ENCODE measurements at places on chromosomes 3 and 15.

GRCh38 chr3:194756460-194756779 lies 70.7 kb downstream of the FAM43A start:
- peak; percentile 9 for DNase-seq

DNA sequence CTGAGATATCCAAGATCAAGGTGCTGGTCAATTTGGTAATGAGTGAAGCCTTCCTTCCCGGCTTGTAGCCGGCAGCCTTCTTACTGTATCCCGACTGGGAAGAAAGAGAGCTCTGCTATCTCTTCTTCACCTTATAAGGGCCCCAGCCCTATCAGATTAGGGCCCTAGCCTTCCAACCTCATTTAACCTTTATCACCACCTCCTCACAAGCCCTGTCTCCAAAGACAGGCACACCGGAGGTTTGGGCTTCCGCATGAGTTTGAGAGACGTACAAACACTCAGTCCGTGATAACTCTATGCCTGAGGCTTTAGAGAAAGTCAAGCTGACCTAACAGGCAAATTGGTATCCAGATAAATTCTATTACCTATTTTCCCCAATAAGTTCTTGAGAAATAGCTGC lies 243.9 kb downstream of the OPA1 start:
- DNase-seq: no peak

GRCh38 chr3:109702976-109703375 lies 365.6 kb upstream of the DPPA4 start:
- DNase-seq: no peak

DNA sequence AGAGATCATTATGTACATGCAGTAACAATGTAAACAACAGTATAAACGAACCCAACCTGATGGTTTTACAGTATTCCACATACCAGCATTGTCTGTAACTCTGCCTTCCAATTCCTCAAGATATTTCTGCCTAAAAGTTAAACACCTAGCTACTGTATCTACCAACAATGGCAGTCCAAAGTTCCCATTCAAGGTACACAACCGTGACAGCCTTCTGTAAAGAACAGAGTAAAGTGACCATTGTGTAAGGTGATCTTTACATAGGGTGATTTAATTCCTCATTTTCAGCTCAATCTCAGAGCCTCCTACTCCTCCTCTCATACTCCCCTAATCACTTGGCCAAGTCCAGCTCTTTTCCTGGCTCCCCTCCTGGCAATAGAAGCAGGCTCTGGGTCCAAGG lies 10.4 kb downstream of the SECISBP2L start:
- no peak for DNase-seq

DNA sequence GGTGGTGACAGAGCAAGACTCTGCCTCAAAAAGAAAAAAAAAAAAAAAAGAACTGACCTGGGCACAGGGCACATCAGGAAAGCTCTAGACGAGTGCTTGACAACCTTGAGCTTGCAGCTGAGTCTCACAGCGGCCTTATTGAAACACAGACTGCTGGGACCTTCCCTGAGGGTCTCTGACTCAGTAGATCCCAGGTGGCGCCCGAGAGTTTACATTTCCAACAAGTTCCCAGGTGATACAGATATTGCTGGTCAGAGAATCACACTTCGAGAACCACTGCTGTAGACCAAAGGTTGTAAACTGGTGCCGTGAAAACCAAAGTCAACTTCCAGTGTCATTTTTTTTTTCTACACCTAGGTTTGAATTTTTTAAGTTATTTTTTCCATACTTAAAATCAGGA lies 573.2 kb upstream of the MDFIC2 start:
- DNase-seq: no peak

DNA sequence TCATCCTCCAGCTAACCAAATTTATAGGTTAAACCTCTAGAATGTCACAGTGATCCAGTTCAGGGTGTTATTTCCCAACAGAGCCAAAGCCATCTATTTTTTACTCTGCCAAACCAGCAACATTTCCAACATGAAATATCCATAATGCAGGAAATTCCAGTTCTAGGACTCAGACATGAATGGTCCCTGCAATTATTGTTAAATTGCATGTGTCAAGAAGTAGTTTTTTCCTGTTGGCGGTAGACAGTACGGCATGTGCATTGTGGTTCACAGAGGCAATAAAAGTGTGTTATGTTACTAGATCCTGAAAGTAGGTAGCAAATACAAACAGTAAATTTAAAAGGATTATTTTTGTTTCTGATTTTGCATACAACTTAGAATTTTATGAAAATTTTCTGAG lies 215.7 kb upstream of the THBS1 start:
- DNase-seq: no peak

GRCh38 chr3:113167825-113168801 lies 43.2 kb upstream of the BOC start:
- no peak for DNase-seq

- DNase-seq: no peak
These were observed 550.3 kb downstream of the ROBO2 start for GRCh38 chr3:77590191-77590590.

- no peak for DNase-seq
These were observed 25.6 kb upstream of the GLCE start for GRCh38 chr15:69134791-69135190.

DNA sequence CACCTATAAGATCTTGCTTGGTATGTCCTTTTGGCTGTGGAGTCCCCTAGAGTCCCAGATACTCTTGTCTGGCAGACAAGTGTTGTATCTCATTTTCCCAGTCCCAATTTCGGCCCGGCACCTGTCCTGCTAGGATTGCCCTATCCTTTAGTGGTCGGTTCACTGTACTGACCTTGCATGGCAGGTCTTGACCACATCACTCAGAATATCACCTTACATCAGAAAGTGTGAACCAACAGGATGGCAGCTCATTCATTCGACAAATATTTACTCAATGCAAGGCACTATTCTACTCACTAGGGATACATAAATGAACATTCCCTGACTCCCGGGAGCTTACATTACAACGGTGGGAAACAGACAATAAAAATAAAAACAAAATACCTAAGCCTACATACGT lies 5.7 kb upstream of the CCDC80 start:
- peak; percentile 24 for DNase-seq

GRCh38 chr3:107674371-107674770 lies 151.6 kb downstream of the BBX start:
- DNase-seq: no peak

DNA sequence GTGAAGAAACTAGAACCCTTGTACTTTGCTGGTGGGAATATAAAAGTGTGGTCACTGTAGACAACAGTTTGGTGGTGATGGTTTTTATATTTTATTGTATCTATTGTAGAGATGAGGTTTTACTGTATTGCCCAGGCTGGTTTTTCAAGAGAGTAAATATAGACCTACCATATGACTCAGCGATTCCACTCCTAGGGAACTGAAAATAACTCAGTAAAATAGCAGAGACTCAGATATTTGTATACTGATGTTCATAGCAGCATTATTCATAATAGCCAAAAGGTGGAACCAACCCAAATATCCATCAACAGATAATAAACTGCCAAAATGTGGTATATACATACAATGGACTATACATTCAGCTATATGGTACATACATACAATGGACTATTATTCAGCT lies 68.8 kb upstream of the IL12A start:
- no peak for DNase-seq

- no peak for DNase-seq
These were observed 29.6 kb downstream of the MSL2 start for GRCh38 chr3:136166507-136166906.

- DNase-seq: no peak
These were observed 23.9 kb downstream of the RNF111 start for GRCh38 chr15:59011262-59011952.

- no peak for DNase-seq
These were observed 11.4 kb upstream of the HTR3E start for GRCh38 chr3:184085389-184085852.

GRCh38 chr3:75101329-75102147 lies 487.1 kb upstream of the CNTN3 start:
- no peak for DNase-seq

DNA sequence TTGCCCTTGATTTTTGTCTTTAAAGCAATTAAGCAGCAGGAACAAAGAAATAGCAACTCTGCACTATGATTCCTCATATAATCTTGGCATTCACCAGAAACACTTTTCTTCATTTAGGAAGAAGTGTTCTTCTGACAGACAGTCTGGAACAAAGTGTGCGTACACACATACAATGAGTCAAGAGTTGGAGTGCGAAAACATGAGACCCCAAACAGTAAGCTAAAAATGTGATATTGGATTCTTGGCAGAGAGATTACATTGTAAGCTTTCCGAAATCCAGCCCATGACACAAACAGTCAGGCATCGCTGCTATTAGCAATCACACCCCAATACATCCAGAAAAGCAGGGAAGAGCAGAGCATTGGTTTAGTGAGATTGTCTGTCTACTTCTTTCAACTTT lies 306.7 kb upstream of the TBC1D5 start:
- DNase-seq: no peak

DNA sequence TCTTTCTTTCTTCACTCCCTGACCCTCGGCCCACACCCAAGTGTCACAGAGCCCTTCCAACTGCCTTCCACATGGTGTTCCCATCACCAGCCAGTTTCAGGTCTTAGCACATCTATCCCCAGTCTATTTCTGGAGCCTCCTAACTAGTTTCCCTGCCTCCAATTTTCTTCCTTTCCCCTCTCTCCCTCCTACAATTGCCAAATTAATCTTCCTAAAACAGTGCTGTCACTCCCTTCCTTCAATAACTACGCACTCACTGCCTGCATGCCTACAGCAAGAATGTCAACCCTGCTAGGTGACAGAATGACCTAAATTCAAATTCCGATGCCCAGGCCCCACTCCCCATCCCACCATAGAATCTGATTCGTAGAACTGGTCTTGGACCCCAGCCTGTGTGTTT lies 36.1 kb upstream of the CA12 start:
- no peak for DNase-seq

- no peak for DNase-seq
These were observed 140.2 kb downstream of the LPP start for GRCh38 chr3:188294113-188294512.

GRCh38 chr3:156172536-156172935 lies 52.2 kb downstream of the KCNAB1 start:
- no peak for DNase-seq

DNA sequence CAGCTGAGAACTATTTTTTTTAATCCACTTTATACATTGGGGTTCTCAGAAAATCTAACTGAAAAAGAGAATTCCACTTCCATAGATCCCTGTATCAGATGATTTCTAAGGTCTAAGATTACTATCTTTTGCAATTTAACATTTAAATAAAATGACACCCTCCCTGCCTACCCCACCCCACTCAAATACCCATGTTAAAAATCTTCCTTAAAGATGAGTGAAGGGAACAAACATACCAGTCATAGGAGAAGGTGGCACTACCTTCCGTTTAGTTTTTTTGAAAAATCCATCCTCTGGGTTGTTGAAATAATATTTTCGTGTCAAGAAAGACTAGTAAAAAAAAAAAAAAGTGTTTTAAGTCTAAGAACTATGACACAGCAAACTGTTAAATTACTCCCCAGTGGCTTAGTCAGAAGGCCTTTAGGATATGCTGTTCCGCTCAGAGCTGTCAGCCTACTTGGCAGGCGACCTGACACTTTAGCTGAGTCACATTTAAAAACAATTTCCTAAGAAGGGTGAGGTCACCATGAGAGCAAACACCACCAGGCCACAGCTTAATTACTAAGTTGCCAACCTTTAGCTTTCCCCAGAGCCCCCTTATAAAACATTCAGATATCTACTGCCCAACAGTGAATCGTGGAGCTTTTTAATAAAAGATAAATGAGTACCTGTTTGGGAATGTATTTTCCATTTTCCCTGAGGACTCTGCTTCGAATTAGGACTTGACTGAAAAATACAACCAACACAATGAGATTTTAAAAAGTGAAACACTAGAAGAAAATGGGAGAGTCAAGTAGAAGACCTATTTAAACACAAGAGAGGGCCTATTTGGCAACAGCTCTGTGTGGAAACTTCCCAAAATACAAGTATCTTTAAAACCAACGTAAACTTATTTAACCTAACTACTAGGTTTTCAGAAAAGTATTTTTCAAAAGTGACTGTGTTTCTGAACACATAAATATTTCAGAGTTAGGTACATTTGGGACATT lies 9.6 kb downstream of the EMC3 start:
- DNase-seq: peak; percentile 36

- DNase-seq: no peak
These were observed 149.9 kb downstream of the SST start for GRCh38 chr3:187520027-187520945.

- no peak for DNase-seq
These were observed 27.6 kb downstream of the CNOT10 start for GRCh38 chr3:32712506-32713055.

- no peak for DNase-seq
These were observed 41.6 kb downstream of the RAF1 start for GRCh38 chr3:12622335-12622734.

DNA sequence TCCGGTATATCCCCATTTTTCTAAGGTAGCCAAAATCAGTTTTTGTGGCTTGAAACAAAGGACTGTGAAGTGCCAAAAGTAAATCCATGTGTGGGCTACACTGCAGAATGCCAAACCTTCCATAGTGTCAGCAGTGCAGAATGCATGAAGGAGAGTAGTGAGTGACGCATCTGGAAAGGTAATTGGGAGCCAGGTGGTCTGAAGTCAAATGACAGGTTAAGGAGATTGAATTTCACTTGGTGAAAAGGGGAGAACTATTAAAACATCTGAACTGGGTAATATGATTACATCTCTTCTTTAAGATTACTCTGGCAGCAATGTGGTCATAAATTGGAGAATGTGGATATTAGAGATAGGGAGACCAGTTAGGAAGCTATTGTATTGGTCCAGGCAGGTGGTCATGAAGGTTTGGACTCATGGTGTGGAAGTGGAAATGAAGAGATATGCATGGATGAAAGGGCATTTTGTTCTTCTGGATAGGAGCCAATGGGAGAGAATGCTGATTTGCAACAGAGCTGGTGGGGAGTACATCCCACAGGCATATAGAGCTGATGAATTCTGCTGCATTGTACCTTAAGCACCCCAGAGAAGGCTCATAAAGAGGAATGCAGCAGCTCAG lies 118.2 kb downstream of the ECT2 start:
- DNase-seq: no peak

GRCh38 chr3:51891242-51892039 lies 11.7 kb downstream of the IQCF1 start:
- no peak for DNase-seq

DNA sequence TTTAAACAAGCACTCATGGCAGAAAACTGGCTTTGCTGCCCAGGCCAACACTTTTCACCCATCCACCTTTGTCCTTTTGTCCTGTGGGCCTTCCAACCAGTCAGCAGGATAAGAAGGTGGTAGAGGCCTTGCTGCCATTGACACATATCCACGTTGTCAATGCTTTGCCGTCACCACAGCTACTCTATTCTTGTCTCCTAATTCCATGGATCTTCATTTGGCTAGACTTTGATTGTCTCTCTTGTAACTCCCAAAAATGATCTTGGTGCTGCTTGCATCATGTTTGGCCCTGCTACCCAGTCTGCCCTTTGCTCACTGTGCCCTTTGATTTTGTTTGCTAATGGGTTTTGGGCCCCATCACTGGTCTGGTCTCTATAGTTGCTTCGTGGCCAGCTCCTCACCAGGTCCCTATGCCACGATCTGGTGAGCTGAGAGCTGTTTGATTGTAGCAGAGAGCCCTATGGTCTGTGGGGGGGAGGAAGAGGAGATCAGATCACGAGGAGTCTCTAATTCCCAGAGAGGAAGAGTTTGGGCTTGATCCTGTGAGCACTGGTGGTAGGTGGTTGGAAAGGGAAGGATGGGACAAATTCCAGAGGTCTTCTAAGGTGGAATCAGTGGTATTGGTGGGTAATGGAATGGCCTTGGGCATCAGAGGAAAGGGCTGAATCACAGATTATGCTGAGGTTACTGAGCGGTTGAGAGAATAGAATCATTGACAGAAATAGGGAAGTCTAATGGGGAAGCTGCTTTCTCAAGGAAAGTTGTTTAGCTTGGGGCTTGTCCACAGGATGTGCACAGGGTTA lies 40.3 kb downstream of the ABHD2 start:
- DNase-seq: no peak

GRCh38 chr3:27681249-27681748 lies 40.8 kb downstream of the EOMES start:
- peak; percentile 39 for DNase-seq

Measured in SHP77 (cell line).